ENCODE measurements at places on chromosomes 12 and 14.
A peak's percentile ranks its signal among the peaks of the same experiment; 100 is the strongest.

DNA sequence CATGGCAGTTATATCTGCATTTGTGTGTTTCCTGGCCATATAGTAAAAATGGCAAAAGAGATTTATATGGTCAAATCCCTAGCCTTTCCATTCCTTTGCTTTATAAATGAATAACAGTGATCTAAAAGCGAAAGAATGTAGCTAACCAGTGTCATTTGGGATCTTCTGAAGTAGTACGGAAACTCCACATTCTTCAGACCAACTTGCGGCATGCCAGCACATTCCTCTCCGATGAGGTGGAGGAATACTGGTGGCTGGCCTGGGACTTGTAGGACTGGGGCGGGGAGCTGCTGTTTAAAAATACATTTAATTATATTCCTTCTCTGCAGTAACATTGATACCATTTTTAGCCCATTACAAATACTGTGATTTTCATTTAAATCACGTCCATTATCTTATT lies 85.3 kb downstream of the SAMD4A start:
- no peak for DNase-seq

- peak; percentile 59 for DNase-seq
These were observed 1004.4 kb downstream of the AACS start for GRCh38 chr12:126069549-126070165.

- peak; percentile 94 for DNase-seq
These were observed 54.0 kb downstream of the SLC38A1 start for GRCh38 chr12:46214668-46215436.

- peak; percentile 97 for DNase-seq
These were observed 891.1 kb downstream of the TMEM121 start for GRCh38 chr14:106417224-106418049.

- DNase-seq, result peak; percentile 8
These were observed at the start of gene LRRK2 for GRCh38 chr12:40224439-40225291. LRRK2 (plus strand) TSS chr12:40224997; CDS start chr12:40225132, 135 bp downstream.

DNA sequence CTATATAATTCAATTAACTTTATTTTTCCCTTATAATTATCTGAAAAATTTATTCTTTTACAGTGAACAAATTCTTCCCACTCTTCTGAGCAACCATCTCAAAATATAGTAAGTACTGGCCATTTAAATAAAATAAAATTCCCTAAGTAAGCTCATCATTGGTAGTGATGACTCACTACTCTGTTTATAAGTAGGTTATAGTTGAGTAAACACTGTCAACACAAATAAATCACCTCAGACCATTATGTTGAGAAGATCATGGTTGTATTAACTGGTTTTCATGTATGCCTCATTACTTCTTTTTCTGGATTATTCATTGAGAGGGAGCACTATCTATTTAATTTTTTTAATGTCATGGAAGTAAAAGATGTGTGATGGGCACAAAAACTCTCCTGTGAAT lies 220.5 kb downstream of the SEC23A start:
- no peak for DNase-seq

DNA sequence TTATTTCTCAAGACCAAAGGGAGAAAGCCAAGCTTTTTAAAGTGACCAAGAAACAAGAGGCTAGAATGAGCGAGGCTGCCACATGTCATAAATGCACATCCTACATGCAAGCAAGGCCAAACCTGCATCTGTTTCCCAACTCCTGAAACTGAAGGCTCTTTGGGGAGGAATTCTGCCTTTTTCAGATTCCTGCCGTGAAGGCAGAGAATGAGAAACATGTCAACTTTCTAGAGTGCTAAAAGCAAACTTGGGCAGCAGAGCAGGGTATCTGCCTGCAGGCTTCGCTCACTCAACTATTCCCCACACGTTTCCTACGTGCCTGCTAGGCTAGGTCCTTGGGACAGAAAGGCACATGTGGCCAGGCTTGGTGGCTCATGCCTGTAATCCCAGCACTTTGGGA lies 15.2 kb downstream of the DPF3 start:
- no peak for DNase-seq

- no peak for DNase-seq
These were observed 103.8 kb downstream of the ACSS3 start for GRCh38 chr12:81181691-81182090.

DNA sequence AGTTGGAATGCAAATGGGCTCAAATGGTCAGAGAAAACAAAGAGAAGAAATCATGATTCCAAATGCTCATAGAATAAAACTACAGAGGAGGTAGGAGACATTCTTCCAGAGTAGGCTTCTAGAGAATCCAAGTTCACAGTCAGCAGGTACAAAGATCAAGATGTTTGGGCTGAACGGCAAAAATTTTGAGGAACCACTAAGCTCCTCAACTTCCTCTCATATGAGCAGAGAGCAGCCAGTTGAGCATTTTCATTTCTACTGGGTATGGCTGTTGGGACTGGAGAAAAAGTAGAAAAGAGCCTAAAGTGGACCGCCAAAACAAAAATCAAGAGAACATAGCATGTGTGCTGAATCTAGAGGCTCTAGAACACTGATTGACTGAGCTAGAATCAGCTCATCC lies 73.8 kb upstream of the ARID2 start:
- DNase-seq, result no peak

DNA sequence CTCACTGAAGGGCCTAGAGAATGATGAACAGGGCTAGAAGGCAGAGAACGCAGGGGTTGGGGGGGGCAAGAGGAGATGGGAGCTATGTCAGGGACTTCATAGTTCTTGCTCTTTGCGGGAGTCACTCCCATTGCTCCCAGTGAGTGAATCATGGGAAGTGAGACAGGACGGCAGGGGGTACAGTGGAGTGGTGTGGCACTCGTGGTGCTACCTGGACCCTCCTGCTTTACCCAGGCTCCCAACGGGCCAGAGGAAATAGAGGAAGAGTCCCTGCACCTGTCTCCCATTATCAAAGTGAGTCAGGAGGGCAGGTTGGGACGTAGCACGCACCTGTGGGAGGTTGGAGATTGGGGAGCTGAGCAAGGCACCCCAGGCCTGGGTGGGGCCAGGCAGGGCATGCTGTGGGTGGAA lies 1.3 kb upstream of the KRT8 start:
- no peak for DNase-seq

- no peak for DNase-seq
These were observed 201.0 kb downstream of the TMX1 start for GRCh38 chr14:51441001-51441400.

DNA sequence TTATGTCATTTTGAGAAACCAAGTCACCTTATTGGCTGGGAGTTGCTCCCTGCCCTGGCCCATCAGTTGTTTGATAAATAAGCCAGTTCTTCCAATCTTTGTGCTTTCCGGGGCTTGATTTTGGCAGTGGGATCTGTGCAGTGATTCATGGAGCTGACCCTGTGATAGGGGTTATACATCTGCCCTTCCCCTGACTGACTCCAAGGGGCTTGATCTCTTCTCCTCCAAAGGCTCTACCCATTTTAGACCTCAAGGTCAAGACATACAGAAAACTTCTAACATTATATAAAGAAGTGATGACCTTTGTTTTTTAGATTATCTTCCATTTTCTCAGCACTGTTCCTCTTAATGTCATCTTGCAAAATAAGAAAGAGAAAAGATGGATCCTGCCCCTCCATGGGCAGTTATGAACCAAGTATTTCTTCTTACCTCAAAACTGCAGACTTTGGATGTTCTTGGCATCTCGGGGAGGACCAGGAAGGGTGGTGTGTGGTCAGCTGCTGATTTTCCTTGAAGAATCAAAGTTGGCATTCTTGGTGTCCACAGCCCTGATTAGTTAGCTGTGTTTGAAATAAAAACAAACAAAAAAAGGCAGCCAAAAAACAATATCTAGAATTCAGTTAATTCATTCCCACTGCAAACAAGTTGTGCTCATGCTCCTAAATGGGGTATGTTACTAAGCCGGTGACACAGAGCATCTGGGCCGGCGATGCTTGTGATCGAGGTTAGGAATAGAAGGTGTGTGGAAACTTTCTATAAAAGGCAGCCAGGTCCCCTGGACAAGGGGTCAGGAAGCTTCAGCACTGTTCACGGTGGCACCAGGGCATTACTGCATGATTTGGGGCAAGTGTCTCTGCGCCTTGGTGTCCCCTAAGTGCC lies 120.2 kb downstream of the SAMD4A start:
- no peak for DNase-seq
